ENCODE measurements at places on chromosomes 7 and 10.

DNA sequence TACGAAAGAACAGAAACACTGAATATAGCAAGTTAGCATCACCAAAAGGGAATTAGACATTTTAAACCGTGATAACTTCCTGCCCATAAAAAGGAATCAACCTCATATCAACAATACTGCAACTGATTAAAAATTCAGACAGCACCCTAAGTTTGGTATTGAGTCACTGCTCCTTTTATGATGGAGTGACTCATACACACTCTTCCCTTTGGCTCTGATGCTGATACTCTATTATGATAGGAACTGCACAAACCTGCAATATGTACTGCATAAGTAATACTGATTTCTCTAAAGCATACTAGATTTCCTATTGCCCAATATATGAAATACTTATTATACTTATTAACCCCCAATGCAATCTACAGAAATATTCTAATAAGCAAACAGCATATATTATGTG lies 118.7 kb downstream of the PARD3 start:
- no peak overlapping the region for H3K4me3 ChIP-seq
- peaks cover 40% of the 10 kb centered on the region for H3K4me1 ChIP-seq
- no peak for DNase-seq
- H3K36me3 ChIP-seq = no peaks in the 10 kb centered on the region

DNA sequence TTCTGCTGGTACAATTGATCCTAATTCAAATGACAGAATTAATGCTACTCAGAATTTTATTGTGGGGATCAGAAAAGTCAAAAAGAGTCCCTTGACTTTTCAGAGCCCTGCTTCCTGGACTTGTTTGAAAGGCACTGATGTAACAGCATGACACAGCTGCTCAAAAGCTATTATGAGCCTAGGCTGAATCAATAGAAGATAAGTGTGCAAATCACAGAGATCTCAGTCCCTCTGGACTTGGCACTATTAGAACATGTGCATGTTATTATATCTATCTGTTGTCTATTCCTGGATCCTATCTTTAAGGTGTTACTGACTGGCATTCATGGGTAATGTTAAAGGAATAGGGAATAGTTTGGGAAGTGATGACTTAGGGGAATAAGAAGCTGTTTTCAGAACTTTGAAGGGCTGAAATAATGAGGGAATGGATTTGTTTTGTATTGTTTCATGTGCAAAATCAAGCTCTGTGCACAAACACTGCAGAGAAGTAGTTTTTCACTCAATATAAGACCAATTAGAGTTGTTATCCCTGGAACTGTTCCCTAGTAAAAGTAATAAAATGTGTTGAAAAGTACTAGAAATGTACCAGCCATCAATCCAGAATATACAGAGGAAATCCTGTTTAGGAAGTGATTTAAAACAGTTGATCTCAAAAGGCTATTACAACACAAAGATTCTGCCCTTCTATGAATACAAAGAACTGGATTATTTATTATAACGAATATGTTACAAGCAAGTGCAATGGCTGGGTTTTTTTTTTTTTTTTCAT lies 814.9 kb upstream of the C7orf33 start:
- H3K36me3 ChIP-seq = no peaks in the 10 kb centered on the region
- no peaks in the 10 kb centered on the region for H3K27me3 ChIP-seq
- H3K4me3 ChIP-seq = no peak overlapping the region
- H3K27ac ChIP-seq = no peak overlapping the region
- no peak for DNase-seq

GRCh38 chr7:44106311-44107065 lies 2.3 kb downstream of the AEBP1 start:
- no peaks in the 10 kb centered on the region for H3K36me3 ChIP-seq
- H3K4me1 ChIP-seq = no peaks in the 10 kb centered on the region
- no peaks in the 10 kb centered on the region for H3K27me3 ChIP-seq
- DNase-seq = no peak

- no peak overlapping the region for H3K27ac ChIP-seq
- DNase-seq = no peak
- no peak overlapping the region for H3K4me3 ChIP-seq
- H3K4me1 ChIP-seq = no peaks in the 10 kb centered on the region
Measured at GRCh38 chr10:7085913-7086589, 324.8 kb downstream of the SFMBT2 start.

DNA sequence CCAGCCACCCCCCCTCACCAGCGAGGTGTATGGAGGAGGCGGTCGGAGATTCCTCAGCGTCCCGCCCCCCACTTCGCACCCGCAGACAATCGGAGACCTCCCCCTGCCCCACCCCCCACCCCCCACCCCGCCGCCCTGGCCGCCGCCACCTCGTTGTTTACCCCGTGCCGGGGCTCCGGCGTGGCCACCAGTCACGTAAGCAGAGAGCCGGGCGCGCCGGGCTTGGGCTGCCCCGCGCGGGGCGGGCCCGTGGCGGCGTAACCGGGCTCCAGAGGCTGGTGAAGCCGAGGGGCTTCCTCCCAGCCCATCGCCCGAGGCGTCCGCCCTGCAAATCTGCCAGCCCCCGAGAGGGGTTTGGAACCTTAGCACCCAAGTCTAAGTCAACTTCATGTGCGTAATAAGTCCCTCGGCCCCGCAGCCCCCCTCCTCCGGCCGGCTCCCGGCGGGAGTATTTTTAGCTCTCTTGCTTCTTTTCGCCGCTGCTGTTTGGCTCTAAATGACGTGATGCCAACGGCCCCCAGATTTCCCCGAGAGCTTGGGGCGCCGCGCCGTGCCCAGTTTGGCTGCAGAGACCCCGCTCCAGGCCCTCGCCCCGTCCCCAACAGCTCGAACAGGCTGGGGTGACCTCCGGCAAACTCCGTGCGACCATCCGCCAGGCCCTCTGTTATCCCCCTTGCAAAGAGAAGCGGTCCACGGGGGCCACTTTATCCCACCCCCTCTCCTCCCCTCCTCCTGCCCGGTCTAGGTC lies 2.7 kb downstream of the MXI1 start:
- peak overlapping the region; percentile 46 for H3K27ac ChIP-seq
- H3K36me3 ChIP-seq = no peaks in the 10 kb centered on the region
- no peaks in the 10 kb centered on the region for H3K27me3 ChIP-seq
- H3K4me1 ChIP-seq = peaks cover 51% of the 10 kb centered on the region
- DNase-seq = no peak

DNA sequence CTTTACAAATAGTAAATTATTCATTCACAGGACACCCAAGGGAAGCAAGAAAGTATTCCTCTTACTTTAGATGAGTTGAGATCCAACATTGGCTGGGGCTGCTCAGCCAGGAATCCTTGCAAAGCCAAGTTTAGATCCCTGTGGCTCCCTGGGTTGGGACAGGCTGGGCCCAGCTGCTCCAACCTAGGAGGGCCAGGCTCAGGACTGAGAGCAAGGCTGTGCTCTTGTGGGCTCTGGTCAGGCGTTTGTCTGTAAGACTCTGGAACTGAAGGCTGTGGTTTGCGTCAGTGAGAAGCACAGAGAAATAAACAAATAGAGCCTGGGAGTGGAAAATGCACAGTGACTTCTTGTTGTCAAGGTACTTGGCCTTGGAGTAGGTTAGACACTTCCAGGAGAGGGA lies 53.2 kb upstream of the TMEM273 start:
- H3K4me3 ChIP-seq = no peak overlapping the region
- no peak overlapping the region for H3K27ac ChIP-seq
- H3K36me3 ChIP-seq = no peaks in the 10 kb centered on the region
- peaks cover 54% of the 10 kb centered on the region for H3K27me3 ChIP-seq

GRCh38 chr7:24786941-24787340 lies 29.7 kb upstream of the GSDME start:
- H3K36me3 ChIP-seq = no peaks in the 10 kb centered on the region
- H3K27me3 ChIP-seq = no peaks in the 10 kb centered on the region
- H3K27ac ChIP-seq = peak overlapping the region; percentile 28
- H3K4me3 ChIP-seq = no peak overlapping the region
- peak; percentile 73 for DNase-seq
- H3K4me1 ChIP-seq = peaks cover 8% of the 10 kb centered on the region

GRCh38 chr10:51257511-51258248 lies 183.4 kb downstream of the PRKG1 start:
- no peak overlapping the region for H3K27ac ChIP-seq
- DNase-seq = no peak
- peaks cover 27% of the 10 kb centered on the region for H3K27me3 ChIP-seq
- H3K4me3 ChIP-seq = no peak overlapping the region
- H3K36me3 ChIP-seq = no peaks in the 10 kb centered on the region

DNA sequence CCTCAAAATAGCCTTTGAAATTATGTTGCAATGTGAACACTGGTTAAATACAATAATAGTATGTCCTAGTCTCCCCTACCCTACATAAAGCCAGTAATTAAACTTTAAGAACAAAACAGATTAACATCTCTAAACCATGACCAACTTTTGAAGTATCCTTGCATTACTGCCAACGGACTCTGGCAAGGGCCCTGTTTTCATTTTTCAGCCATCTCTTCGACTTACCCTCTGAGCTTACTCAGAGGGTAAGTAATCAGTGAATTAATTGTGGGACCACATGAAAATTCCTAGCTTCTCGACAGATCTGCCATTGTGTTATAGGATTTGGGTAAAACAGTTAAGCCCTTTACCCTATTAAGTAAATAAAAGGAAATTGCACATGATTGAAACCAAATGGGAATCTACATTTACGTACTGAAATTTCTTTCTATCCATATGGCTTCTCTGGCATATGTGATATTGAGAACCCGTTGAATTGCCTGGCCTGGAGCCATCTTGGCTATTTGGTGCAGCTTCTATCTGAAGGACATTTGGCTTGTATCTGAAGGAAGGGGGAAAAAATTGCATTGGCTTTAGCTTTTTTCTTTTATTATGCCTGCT lies 39.6 kb downstream of the DYNC1I1 start:
- no peaks in the 10 kb centered on the region for H3K4me1 ChIP-seq
- H3K27ac ChIP-seq = no peak overlapping the region
- no peaks in the 10 kb centered on the region for H3K36me3 ChIP-seq

DNA sequence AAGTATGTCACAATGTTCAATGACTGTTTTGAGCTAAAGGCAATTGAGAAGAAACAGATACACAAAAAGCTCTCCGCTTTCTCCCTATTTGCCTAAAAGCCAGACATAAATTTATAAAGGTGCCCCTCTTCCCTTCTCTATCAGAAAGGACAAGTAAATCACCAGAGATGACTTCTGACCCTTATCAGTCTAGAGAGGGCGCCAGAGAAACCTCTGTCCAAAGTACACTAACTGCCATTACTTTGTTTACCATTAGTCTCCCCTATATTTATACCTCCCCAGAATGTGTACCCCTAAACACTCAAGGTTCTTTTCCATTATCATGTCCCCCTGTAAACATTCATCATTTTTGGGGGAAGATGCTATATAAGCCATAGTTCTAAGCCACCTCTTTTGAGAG lies 49.3 kb downstream of the TPK1 start:
- no peaks in the 10 kb centered on the region for H3K4me1 ChIP-seq
- no peak overlapping the region for H3K27ac ChIP-seq
- no peak overlapping the region for H3K4me3 ChIP-seq

- H3K4me1 ChIP-seq = no peaks in the 10 kb centered on the region
- H3K27me3 ChIP-seq = no peaks in the 10 kb centered on the region
- no peak overlapping the region for H3K27ac ChIP-seq
- no peak overlapping the region for H3K4me3 ChIP-seq
- H3K36me3 ChIP-seq = no peaks in the 10 kb centered on the region
Measured at GRCh38 chr10:102814873-102815661, 22.1 kb downstream of the CYP17A1 start.

- H3K36me3 ChIP-seq = no peaks in the 10 kb centered on the region
- no peak overlapping the region for H3K27ac ChIP-seq
- DNase-seq = no peak
- peaks cover 11% of the 10 kb centered on the region for H3K4me1 ChIP-seq
- no peaks in the 10 kb centered on the region for H3K27me3 ChIP-seq
- H3K4me3 ChIP-seq = no peak overlapping the region
Measured at GRCh38 chr10:458421-458851, 231.0 kb downstream of the DIP2C start.

- H3K27me3 ChIP-seq = peaks cover 18% of the 10 kb centered on the region
Measured at GRCh38 chr7:3957472-3958108, 656.5 kb downstream of the SDK1 start.

- H3K4me1 ChIP-seq = peaks cover 3% of the 10 kb centered on the region
- DNase-seq = no peak
- no peak overlapping the region for H3K27ac ChIP-seq
- H3K36me3 ChIP-seq = peaks cover 15% of the 10 kb centered on the region
- H3K27me3 ChIP-seq = no peaks in the 10 kb centered on the region
Measured at GRCh38 chr7:92625617-92626016, 35.4 kb upstream of the FAM133B start.

- peak; percentile 40 for DNase-seq
- H3K36me3 ChIP-seq = peaks cover 2% of the 10 kb centered on the region
- no peak overlapping the region for H3K4me3 ChIP-seq
Measured at GRCh38 chr10:87761892-87762291, 56.1 kb downstream of the ATAD1 start.

DNA sequence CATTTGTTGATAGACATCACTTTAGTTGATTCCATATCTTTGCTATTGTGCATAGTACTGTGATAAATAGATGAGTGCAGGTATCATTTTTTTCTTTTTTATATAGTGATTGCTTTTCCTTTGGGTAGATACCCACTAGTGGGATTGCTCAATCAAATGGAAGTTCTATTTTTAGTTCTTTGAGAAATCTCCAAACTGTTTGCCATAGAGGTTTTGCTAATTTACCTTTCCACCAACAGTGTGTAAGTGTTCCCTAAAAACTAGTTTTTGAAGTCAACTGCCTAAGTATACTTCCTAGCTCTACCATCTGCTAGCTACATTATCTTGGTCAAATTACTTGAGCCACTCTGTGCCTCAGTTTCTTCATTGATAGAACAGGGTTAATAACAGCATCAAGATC lies 31.5 kb upstream of the RSBN1L start:
- H3K27ac ChIP-seq = no peak overlapping the region
- no peak for DNase-seq
- peaks cover 2% of the 10 kb centered on the region for H3K36me3 ChIP-seq
- no peak overlapping the region for H3K4me3 ChIP-seq

- no peak for DNase-seq
- H3K27ac ChIP-seq = no peak overlapping the region
- H3K36me3 ChIP-seq = no peaks in the 10 kb centered on the region
- no peak overlapping the region for H3K4me3 ChIP-seq
- no peaks in the 10 kb centered on the region for H3K27me3 ChIP-seq
Measured at GRCh38 chr10:52665821-52666220, 106.8 kb downstream of the MBL2 start.

All from HCT116 (cell line).